ENCODE measurements at places on chromosomes 2 and 18.

- DNase-seq, result no peak
Measured at GRCh38 chr2:176685908-176686307, 416.7 kb downstream of the MTX2 start.

DNA sequence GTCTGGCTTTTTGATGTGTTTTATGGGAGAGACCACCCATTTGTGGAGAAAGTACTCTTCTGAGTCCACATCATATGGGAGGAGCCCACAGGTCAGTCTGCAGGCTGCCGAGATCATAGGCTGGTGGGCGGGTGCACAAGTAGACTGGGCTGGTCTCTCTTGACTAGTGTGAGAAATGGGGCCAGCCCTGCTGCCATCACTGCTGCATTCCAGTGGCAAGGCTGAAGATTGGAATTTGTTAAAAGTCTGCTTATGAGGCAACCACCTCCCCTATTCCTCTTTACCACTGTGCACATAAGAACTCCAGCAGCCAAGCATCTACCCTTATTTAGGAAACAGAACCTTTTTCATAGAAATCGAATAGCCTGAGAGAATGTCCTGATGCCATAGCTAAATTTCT is 200.7 kb downstream of the DIS3L2 start:
- DNase-seq, result no peak

- peak; percentile 16 for DNase-seq
Measured at GRCh38 chr2:1990724-1991123, 246.4 kb upstream of the PXDN start.

DNA sequence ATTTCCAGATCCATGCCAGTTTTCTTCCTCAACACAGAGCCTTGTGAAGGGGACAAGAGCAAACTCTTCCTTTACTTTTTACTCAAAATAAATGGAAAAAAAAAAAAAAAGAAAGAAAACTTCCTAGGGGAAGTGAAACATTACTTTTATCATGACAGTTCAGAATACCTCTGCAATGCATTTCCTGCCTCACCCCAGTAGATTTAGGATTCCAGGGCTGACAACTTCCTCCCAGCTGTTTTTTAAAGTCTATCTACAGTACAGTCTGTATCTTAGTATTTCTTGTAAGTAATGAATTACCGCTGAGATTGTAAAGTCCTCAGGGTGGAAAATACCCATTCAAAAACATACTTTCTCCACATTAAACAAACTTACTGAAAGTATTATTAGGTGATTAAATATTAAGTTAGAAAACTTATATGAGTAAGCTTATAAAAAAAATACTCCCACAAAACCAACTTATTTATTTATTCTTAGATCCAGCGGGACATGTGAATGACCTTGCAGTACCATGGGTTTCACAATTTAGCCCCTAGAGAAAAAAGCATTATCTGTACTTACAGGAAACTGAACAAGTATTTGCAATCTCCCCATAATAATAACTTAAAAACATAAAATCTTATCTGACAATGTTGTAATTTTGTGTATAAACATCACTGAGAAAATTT is 117.7 kb downstream of the RBMS1 start:
- peak; percentile 44 for DNase-seq

GRCh38 chr2:2665834-2666133 is 334.7 kb upstream of the MYT1L start:
- DNase-seq, result no peak

DNA sequence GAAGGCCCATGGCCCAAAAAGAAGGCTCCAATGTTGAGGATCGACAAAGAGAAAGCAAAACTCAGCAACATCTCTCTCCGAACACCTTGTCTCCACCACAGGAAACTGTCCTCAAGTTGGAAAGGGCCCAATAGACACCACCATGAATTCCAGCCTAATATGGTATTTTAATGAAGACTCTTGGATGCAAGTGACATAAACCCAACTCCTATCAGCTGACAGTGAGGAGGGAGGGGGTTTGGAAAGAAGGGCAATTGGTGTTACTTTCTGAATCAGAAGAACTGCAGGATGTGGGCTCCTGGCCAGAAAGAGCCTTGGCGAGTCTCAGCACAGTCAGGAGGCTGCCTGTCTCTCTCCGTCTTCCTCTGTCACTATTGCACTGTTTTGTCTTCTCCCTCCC is 40.3 kb upstream of the SIGLEC15 start:
- no peak for DNase-seq

DNA sequence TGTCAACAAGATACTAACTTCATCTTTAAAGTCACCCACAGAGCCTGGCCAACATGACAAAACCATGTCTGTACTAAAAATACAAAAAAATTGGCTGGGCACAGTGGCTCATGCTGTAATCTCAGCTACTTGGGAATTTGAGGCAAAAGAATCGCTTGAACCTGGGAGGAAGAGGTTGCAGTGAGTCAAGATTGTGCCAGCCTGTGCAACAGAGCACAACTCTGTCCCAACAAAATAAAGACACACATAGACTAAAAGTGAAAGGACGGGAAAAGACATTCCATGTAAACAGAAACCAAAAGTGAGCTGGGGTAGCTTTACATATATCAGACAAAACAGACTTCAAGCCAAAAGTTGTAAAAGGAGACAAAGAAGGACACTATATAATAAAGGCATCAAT is 34.8 kb downstream of the USP34 start:
- DNase-seq, result no peak

GRCh38 chr18:27585602-27586173 is 400.6 kb upstream of the CHST9 start:
- DNase-seq, result no peak

DNA sequence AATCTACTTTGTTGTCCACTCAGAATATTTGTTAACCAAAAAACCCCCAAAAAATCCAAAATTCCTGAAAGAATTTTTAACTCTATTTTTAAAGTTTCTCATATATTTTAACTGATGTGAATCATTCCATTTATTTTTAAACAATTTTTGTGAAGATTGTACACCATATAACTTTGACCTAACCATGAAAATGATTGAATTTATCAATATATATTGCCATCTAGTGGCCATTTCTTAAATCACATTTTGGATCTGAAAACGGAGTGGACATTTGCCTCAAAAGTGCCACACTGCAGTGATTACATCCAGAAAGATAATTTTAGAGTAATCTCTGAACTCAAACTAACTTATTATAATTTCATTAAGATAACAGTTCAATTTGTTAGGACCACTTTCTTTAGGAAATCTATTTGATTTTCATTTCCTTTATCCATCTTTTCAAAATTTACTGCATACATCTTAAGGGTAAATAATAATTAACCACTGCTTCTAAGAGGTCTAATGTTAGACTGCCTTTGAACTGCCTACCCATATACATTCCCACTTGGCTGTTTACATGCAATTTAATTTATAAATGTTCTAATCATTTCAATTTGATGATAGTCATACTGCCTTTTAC is 71.1 kb downstream of the DSC3 start:
- peak; percentile 38 for DNase-seq

DNA sequence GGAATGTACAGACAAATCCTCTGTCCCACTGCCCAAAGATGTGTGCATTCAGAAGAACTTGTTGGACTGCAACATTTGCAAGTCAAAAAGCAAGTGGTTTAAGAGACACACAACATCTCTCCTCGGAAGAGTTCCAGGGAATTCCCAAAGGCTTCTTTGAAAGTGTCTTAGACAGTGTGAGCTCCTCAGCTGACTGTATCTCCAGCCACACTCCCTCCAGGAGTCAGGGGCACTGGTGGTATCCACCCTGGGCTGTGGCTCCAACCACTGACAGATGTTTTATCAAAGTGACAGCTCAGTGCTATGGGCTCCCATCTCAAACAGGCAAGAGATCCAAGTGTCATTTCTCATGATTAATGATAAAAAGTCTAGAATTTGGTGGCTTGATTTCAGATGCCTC is 48.5 kb downstream of the ALK start:
- no peak for DNase-seq

DNA sequence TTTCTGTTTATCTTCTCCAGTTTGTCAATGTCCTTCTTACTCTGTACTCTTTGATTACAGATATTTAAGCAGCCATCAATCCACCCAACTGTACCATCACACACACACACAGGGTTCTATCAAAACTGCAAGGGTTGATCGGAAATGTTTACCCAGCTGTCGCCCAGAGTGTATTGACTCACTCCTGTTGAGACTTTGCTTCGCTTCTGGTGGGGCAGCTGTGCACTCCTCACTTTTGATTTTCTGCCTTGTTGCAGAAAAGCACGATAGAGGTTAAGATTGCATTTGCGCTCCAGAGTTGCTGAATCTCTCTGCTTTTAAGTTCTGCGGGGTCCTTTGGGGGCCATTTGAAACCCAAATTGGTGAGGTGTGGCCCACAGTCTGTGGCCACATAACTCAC is 216.2 kb downstream of the SETBP1 start:
- DNase-seq, result no peak

DNA sequence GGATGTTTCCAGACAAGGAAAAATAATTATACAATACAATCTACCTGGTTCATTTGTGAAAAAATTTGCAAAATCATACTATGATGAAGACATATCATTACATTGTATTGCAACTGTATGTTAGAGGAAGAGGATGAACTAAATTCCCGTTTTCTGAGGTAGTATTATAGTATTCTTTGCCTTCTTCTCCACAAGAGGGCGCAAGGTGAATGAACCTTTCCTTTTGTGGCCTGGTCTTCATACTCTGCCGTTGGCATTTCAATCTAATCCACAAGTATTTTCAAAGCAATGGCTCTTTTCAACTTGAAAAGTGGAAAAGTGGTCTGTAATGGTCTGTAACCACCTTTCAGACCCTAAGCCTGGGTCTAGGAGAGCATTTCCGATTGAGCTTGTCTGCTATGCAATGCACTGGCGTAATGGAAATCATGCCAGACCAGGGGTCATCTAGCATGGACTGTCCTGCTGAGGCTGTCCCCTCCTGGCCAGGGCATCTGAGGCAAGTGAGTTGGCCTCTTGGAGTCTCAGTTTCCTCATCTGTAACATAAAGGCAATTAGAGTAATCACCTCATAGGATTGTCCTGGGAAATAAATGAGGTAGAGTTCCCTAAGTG is 30.8 kb upstream of the ZNF396 start:
- DNase-seq, result peak; percentile 69

- DNase-seq, result no peak
Measured at GRCh38 chr2:209114588-209115240, 309.1 kb upstream of the MAP2 start.

GRCh38 chr18:56563568-56563967 is 74.8 kb downstream of the TXNL1 start:
- no peak for DNase-seq

GRCh38 chr2:7570247-7570646 is 653.0 kb downstream of the RNF144A start:
- DNase-seq, result no peak

- no peak for DNase-seq
Measured at GRCh38 chr18:7593218-7593819, 26.2 kb downstream of the PTPRM start.

- DNase-seq, result no peak
Measured at GRCh38 chr2:33216508-33217182, 259.8 kb upstream of the RASGRP3 start.

DNA sequence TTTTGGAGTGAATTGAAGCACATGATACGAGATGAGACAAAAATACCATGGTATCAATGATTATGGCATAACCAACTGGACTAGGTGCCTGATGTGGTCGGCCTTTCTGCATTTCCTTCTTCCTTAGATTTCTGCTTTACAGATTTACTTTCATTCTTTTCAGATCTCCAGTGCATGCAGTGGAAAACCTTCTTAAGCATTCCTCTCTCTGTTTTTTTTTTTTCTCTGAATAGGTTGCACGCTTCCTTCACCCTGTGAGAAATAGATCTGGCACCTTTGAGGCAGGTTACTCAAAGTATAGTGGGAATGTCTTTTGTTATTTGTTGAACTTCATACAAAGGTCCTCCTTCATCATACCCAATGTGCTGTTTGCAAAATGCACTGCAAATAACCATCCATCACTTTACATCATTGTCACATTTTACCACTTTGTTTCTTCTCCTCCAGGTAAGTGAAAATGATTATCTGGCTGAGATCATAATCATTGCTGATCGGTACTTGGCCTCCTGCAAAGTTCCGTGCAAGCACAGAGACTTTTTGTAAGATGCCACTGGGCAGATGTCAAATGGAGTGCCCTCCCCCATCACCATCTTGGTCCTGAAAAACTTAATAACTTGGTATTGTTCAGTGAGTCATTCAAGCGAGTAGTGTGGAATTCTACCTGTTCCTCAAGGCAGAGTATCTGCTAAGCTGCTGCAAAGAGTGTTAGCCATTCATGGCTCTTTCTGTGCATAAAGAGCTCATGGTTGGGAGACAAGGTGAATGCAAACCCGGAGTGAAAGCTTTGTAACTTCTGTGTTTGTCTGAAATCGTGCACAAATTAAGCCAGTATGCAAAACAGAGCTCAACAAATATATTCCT is 30.0 kb upstream of the KLHL14 start:
- DNase-seq, result peak; percentile 77

DNA sequence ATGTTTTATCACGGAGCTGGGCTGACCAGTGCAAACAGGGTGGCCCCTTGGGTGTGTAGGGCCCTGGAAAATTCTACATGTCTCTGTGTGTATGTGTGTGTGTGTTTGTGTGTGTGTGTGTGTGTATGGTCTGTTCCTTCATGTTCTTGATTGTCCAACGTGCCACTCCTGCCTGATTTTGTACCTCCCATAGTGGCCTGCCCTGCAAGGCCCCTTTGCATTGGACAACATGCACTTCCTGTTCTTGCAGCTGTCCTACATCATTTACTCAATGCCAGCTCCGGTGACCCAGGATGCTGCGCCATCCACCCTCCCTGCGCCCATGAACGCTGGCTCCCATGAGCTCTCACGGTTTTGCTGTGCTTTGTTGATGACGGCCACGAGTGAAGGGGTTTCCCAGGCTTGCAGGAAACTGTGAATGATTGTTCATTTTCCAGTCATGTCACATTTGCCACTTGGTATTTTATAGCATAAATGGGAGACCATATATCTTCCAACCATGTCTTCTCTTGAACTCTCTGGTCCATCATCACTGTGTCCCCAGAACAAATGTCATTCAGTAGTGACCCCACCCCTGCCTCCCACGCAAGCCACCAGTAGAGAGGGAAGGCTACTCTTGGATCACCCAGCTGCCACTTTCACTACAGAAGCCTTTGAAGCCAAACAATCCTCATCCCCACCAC is 69.7 kb upstream of the NCK2 start:
- no peak for DNase-seq

GRCh38 chr18:34977838-34978532 is 63.2 kb upstream of the MAPRE2 start:
- DNase-seq, result no peak

DNA sequence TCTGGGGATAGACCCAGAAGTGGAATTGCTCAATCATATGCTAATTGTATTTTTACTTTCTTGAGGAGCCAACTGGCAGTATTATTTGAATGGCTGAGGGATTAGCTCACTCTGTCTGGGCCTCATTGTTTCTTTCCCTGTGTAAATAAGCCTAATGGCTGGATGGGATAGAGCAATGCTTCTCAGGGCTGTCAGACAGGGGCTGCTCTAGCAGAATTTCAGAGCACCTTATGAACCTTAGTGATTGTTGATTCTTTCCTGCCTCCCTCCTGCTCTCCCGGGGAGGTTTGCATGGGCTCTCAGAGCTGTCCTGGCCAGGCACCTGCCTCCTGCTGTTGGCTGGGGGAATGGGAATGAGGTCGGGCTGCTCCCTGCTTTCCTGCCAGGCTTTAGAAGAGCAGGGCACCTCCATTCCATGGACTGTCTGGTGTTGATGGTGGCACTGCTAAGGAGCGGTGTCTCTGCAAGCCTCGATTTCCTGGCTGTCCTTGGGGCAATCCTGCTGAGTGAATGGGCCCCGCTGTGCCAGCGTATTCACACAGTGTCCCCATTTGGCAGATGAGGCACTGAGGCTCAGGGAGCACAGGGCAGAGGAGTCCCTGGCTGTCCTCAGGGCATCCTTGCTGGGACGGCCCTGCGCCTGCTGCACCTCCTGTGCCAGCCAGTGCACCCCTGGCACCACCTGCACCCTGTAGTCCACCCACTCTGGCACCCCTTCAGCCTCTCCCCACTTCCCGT is 468.2 kb upstream of the HS6ST1 start:
- DNase-seq, result no peak

- DNase-seq, result peak; percentile 59
Measured at GRCh38 chr2:59301466-59302402, 1060.6 kb upstream of the FANCL start.

Measured in kidney glomerular epithelial cell (primary cell).